CD8-positive, alpha-beta T cell (primary cell): ENCODE measurements at places on chromosomes 12 and 14.

GRCh38 chr14:51331486-51332367, 91.7 kb downstream of the TMX1 start:
- no peak for DNase-seq

DNA sequence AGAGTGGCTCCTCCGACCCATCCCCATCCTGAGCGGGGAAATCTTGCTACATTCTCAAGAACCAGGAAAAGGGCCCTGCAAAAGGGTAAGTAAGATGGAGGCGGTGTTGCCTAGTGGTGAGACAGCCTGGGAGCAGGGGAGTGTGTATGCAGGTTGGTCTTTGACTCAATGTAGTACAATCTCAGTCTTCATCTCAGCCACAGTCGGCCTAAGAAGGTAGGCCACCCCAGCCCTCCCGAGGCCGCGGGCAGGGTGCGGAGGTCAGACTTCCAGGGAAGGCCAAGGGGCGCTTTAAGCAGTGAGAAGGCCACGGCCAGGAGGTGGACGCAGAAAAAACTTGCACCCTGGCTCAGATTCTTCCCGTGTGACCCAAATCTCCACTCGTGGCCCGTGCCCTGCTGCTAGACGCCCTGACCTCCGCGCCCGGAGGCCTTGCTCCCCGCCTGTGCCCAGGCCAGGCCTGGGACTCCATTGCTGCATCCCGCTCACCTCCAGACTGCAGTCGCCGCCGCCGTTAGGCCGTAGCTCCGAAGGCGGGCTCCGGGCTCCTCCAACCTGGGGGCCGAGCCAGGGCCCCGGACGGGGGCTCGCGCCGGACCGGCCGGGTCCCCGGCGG, 435 bp downstream of the FOXM1 start:
- no peak for DNase-seq

DNA sequence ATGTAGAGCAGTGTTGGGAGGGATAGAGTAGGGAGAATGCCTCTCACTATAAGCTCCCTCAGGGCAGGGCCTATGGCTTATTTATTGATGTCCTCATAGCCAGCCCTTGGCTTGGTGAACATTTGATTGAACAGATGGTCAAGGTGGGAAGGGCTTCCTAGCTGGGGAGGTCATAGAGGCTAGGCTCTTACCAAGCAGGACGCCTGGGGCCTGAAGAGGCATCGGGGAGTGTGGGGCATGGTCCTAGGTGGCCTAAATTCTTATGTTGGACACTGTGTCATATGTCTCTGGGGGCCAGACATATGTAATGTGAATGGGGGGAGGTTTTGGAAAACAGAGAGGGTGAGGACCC, 17.9 kb upstream of the KRT86 start:
- DNase-seq = no peak

- DNase-seq = no peak
Measured at GRCh38 chr14:61451491-61451890, 130.1 kb downstream of the PRKCH start.

DNA sequence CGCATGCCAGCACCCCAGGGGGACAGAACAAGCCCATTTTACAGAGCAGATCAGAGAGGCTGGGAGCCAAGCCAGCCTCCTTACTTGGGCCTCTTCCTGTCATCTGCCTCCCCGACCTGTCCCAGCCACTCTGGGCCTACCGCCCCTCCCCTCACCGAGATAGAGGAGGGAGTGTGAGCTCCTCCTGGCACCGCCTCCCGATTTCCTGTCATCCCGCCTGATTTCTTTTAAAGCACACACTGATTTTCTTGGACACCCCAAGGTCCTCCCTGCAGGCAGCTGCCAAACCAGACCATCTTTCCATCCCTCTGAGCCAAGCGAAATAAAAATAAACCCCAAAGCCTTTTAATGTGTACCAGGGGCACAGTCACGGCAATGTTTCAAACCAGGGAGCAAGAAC, 108.4 kb downstream of the RFLNA start:
- DNase-seq = no peak

DNA sequence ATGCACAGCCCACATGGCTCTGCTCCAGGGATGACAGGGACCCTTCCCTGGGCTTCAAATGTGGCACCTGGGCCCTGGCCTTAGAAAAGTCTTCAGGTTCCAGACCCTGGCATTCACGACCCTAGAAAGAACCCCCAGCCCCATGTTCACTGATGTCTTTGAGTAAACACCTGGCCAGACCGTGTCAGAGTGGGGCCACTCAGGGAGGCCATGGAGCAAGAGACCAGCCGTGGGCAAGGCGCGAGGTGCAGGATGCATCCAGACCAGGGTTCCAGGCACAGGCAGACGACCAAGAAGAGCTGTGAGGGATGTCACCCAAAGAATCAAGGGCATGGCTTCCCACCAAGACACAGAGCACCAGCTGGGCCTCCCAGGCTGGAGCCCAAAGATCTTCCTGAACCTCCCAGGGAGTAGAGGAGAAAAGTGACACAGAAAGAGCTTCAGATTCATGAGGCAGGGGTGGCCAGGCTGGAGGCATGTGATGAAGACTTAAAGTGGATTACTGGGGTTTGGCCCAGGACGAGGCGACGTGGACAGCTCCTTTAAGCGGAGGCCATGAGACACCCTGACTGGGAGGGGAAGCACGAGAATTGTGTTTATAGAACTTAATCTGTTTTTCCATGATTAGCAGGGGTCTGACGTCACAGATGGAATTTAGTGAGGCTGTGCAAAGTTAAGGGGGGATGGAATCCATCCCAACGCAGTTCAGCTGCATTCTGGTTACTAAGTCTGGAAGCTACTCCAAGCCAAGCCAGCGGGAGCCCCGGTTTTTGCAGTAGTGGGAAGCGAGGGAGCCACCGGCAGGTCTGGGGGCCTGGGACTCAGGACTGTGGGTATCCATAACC, 61.6 kb downstream of the ARL6IP4 start:
- DNase-seq = no peak

DNA sequence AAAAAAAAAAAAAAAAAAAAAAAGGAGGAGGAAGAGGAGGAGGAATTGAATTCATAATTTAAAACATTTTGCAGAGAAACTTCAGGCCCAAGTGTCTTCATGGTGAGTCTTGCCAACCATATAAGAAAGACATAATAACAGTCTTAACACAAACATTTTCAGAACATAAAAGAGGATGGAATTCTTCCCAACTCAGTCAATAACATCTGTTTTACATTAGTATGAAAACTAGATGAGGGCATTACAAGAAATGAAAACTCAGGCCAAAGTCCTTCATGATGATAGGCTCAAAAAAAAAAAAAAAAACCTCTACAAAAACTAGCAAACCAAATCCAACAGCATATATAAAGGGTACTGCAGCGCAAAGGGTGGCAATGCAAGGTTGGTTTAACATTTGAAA, 151.6 kb downstream of the FOXA1 start:
- no peak for DNase-seq

DNA sequence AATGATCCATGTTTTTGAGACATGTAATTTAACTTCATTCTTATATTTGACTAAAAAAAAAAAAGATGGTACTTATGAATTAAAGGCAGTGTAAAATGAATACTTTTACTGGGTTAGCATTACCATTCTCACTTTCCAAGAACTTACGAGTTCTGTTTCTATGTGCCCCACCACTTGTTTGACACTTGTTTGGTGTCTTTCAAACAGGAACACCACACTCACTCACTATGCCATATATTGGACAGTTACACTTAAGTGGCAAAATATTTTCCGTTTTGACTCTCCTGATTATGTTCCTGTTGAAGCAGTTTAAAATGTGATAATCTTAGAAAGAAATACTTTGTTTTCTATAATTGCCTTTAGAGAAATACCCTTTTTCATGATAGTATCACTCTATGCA, 56.6 kb upstream of the ATXN7L3B start:
- no peak for DNase-seq

GRCh38 chr12:88298014-88298682, 156.0 kb downstream of the TMTC3 start:
- DNase-seq = no peak

DNA sequence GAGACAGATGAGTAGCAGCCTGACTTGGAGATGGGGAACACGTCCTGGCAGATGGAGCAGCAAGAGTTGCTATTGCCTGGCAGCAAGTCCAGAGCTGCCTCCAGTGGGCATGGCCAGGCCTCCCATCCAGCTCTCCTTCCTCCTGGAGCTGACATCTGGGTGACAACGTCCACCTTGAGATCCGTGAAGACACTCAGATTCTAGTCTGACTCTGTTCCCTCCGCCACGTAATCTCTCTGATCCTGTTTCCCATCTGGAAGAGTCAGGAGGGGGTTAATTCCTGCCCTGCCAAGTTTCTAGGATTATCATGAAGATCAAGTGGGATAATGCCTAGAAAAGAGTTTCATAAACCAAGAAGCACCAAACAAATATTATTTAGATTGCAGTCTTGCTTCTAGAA, 65.3 kb upstream of the FAM181A start:
- no peak for DNase-seq

- DNase-seq = no peak
Measured at GRCh38 chr14:100436745-100437406, 113.7 kb downstream of the SLC25A47 start.

DNA sequence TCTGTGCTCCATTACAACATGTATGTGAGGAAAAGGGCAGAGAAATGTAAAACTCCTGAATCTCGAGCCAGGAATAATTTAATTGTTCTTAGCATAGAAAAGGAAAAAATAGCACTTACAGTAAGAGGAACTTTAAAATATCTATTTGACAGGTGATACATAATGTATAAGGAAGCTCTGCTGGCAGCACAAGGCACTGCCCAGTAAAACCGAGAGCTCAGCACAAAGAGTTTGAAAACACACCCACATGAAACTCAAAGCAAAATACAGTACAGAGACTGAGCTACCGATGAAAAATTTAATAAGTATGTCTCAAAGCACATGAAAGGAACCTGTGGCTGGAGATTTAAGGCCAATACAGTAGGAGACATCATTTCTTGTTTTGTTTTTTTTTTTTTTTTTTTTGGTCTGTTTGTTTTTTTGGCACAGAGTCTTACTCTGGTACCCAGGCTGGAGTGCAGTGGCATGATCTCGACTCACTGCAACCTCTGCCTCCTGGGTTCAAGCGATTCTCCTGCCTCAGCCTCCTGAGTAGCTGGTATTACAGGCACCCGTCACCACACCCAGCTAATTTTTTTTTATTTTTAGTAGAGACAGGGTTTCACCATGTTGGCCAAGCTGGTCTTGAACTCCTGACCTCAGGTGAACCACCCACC, 19.2 kb downstream of the CLIP1 start:
- no peak for DNase-seq

DNA sequence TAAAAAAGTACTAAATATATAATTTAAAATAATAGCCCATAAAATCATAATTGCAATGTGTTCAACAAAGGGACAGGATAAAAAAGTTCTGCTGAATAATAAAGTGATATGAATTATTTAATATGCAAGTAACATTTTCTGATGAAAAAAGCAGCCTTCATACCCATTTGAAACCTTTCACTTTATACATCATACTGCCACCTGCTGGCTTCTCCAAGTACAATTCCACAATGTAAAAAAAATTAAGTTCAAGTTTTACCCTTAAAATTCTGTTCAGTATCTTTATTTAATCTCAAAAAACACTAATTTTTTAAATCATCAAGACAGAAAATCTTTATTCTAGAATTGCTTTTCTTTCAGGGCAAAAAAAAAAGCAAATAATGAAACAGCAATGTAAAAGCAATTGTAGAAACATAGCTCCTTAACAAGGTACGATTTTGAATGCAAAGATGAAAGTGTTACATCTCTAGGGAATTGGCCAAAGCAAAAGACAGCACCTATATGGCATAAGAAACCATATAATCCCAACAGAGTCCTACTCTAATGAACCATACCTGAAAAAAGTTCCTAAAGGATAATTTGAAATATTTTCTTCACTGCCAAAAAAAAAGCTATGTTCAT, 15.0 kb downstream of the MDM1 start:
- DNase-seq = peak; percentile 75

- no peak for DNase-seq
Measured at GRCh38 chr12:119669744-119670472, 2.0 kb downstream of the PRKAB1 start.

- no peak for DNase-seq
Measured at GRCh38 chr14:99473458-99473857, 7.2 kb downstream of the SETD3 start.

- DNase-seq = no peak
Measured at GRCh38 chr14:32329146-32329545, at the start of gene AKAP6. AKAP6 (plus strand) TSS chr14:32329298; CDS start chr14:32433494, 104,196 bp downstream.

DNA sequence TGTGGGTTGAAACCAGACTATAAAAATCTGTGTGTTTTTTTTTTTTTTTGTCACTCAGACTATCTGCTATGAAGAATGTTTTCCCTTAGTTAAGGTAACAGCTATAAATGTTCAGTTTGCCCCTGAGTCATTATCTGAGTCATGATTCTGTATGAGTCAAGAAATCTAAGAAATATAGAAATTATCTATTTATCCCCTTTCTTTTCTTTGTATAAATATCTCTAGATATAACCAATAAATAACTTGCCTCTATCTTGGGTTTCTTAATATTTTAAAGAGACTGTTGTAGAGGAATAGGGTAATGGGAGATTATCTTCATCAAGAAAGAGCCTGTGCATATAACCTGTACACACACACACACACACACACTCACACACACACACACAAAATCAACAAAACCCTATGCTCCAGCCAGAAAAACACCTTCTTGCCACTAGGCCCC, 161.7 kb upstream of the EEA1 start:
- no peak for DNase-seq

GRCh38 chr14:56996721-56997399, 186.6 kb upstream of the OTX2 start:
- DNase-seq = no peak

DNA sequence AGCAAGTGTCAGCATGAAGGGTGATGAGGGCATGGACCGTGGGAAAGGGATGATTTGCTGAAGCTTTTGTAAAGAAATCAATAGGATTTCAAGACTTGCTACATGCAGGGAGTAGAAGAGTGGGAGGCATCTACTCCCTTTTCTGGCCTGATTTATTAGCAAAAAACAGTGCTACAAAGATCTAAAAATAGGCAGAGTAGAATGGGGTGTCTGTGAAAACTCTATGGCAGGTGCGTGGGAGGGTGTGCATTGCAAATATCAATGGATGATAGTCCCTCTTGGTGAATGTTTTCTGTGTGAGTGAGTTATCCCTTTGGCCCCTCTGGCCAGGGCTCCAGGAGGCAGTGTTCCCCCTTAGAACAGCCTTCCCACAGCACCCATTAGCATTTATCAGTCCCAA, 139.0 kb downstream of the SMOC1 start:
- no peak for DNase-seq

GRCh38 chr12:3951380-3952135, 78.4 kb upstream of the PARP11 start:
- no peak for DNase-seq

GRCh38 chr14:93655078-93655750, 133.1 kb downstream of the PRIMA1 start:
- no peak for DNase-seq

DNA sequence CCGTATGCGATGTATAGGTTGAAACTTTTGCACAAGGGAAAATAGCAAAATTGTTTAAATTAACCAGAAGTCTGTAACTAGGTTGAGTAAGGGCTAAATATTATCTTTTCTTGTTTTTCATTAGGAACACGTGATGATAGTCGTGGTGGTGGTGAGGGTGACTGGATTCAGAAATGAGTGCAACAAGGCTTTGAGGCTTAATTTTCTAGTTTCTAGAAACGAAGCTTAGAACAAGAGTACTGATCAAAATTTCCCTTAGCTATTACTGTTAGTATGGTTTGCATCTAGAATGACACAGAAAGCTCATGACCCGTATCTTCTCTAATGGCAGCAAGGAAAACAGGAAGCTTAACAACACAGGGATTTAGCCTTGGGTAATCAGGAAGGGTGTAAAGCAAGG, 7.0 kb downstream of the SLIRP start:
- DNase-seq = no peak
